ENCODE measurements at places on chromosomes 6 and 20.

GRCh38 chr20:21874127-21874526 lies 168.7 kb downstream of the PAX1 start:
- no peak for DNase-seq

GRCh38 chr6:167671977-167672687 lies 154.6 kb upstream of the AFDN start:
- DNase-seq: no peak

DNA sequence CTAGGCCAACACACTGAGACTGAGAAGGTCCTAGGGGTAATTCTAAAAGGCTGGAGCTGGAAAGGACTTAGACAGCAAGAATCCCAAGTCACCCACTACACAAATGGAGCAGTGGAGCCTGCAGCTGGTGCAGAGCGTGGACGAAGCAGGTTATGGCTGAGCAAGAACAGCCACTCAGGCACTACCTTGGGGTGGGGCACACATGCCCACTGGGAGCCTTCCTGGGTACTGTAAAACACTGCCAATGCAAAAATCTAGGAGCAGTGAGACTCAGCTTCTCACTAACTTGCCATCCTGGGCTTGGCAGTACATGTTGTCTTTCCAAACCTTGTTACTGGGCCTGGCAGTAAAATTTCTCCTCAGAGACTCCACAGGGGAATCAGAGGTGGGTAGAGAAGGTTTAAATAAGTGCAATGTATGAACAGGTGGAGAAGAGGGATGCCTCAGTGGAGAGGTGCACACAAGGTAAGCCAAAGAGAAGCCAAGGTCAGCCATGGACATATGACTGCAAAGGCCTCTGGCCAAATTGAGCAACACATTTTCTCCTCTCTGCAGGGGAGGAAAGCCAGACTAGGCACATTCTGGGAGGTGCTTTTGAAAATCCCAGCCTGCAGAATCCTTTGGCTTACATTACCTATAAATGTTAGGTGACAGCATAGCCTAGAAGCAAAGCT lies 105.6 kb downstream of the TNFRSF21 start:
- DNase-seq: no peak

DNA sequence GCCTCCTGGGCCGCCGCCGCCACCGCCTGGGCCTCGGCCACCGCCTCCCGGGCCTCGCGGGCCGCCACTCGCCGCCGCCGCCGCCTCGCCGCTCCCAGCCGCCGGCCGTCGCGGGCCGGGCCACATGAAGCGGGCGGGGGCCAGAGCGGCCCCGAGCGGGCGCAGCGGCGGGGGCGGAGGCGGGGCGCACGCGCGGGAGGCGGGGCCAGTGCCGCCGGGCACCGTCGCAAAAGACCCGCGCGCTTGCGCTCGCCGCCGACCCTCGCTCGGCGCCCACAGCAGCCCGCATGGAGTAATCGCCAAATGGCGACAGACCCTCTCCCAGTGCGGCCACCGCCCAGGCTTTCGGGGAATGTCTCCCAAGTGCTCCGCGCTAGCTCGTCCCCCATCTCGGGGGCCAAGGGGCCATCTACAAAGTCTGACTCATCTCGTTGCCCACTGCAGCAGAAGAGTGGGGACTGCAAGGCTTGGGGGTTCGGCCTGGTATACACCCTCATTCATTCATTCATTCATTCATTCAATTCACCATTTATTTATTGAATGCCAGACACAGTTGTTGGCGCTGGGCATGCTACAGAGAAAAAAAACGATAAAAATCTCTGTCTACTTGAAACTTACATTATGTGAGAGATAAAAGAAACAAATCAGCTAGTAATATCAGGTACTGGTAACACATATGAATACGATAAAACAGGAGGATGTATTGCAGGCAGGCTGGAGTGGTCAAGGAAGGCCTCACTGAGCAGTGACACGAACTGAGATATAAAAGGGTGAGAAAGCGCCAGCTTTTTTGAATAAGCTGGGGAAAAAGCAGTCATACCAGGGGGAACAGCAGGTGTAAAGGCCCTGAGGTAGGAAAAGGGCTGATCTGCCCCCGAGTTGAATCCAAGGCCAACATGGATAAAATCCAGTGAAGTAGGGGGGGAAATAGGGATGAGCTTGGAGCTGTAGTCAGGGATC lies at the start of gene B4GALT5:
Gene B4GALT5 (minus strand): TSS at position 126 of the 960 bp plus-strand sequence. CDS start 188 bp downstream, outside the sequence.
- DNase-seq: peak; percentile 87

Data from NCI-H345 (cell line).